Adrenal gland (tissue), 19 donors: ENCODE measurements at places on chromosomes 7 and 10.

GRCh38 chr10:93224005-93224779 lies 150.5 kb downstream of the CYP26A1 start:
- DNase-seq, result no peak

GRCh38 chr7:22061775-22062174 lies 116.1 kb upstream of the CDCA7L start:
- no peak for DNase-seq

GRCh38 chr7:74573512-74573911 lies 84.0 kb upstream of the GTF2I start:
- no peak for DNase-seq

GRCh38 chr10:44470784-44471183 lies 85.9 kb upstream of the CXCL12 start:
- DNase-seq, result no peak

DNA sequence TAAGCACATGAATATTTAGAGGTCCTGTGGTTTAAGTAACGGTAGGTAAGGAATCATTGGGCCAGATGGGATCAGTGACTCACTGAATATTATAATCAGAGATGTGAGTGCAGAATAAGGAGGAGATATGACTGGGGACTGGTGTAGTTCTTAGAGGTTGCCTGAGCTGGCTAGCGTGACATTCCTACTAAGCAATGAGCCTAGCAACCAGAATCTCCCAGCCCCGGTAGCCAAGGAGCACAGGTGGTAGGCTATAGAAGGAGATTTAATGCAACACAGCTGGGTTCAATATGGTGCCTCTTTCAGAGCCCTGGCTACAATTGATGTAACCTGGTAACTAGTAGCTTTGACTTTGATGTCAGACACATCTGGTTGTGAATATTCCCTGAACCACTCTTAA lies 641.6 kb downstream of the AUTS2 start:
- no peak for DNase-seq

DNA sequence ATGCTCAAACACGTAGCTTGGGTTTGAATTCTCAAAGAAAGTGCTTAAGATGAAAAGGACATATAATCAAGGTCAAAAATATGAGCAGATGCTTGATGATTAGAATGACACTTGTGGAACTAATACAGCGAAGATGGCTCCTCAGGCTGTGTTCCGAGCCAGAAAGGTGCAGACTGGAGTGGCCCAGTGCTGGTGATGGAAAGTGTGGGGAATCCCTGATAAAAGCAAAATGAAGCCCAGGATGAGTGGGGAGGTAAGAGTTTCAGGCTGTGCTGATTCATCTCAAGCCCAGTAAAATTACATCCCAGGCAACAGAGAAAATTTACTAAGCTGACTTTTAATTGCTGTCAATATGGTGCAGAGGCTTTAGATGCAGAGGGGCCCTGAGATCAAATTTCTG lies 77.8 kb upstream of the IKZF1 start:
- DNase-seq, result no peak

DNA sequence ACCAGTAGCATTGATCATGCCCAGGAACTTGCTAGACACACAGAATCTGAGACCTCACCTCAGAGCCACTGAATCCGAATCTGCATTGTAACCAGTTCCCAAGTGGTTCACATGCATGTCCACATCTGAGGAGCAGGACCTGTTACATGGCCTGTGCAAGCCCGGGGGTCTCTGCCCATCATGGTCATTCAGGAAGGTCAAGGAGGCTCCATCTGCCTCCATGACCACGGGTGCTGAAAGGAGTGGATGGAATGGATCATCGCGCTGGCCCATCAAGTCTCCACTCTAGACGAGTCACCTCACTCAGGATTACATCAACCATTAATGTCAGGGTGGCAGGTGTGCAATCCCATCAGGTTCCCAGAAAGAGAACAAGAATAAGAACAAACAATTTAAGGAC lies 85.8 kb upstream of the ADAM12 start:
- no peak for DNase-seq

- peak; percentile 74 for DNase-seq
Measured at GRCh38 chr7:5139998-5140397, 50.0 kb upstream of the WIPI2 start.

DNA sequence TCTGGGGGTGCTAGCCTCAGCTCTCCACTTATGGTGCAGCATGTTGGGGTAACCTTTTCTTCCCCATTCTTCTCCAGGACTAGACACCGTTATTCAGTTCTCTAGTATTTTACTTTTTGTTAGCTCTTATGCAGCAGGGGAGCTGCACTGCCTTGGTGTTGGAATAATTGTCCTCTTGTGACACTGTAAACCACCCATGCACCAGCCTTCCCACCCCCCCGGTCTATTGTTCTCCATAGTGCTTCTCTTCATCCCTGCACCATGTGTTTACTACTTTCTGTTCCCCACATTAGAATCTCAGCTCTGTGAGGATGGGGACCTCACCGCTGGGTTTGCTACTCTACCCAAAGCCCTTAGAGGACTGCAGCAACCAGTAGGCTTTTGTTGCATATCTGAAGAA lies 230.7 kb downstream of the RPS24 start:
- no peak for DNase-seq

DNA sequence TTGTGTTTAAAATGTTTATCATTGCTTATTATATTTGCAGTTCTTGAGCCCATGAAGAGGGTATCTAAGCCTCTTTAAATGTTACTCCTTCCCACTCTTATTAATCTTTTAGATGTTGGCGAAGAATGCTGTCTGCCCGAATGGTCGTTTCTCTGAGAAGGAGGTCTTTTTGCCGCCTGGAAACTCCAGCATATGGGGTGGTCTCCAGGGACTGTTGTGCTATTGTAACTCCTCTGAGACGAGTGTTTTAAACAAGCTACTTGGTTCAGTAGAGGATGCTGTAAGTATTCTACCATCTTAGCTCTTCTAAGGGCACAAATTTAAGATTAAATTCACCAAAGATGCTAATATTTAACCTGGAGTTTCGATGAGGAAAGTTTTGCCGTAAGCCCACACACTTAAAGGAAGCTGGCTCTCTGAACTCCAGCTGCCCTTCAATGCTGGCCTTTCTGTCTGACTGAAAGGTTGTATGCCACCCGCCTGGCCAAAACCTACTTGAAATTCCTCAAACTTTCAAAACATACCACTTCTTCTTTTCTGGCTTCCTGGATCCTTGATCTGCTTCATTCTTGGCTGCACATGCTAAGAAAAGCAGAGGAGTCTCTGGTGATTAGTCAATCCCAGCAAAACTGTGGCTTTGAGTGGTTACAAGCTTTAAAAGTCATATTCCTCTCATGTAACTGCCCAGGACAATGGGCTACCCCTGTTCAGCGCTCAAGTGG lies 74.7 kb downstream of the ABCA13 start:
- DNase-seq, result peak; percentile 23

GRCh38 chr10:120961795-120962755 lies 110.9 kb downstream of the WDR11 start:
- peak; percentile 75 for DNase-seq

- DNase-seq, result no peak
Measured at GRCh38 chr10:98366062-98366530, 48.9 kb downstream of the PYROXD2 start.

DNA sequence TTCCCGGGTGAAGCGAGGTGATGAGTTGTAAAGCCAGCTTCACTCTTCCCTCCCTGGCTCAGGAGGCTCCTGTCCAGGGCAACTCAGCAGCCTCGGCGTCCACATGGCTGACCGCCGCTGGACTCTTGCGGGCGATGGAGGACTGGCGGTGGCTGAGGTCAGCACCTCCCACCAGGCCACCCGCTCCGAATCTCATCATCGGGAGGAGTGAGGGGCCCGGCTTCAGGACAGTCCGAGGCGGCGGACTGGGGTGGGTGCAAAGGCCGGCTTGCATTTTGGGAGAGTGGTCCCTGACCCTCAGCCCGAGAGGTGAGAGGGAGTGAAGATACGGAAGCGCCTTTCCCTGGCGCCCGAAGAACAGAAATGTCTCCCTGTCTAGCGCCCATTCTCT lies 759 bp downstream of the DNAJB12 start:
- peak; percentile 48 for DNase-seq

DNA sequence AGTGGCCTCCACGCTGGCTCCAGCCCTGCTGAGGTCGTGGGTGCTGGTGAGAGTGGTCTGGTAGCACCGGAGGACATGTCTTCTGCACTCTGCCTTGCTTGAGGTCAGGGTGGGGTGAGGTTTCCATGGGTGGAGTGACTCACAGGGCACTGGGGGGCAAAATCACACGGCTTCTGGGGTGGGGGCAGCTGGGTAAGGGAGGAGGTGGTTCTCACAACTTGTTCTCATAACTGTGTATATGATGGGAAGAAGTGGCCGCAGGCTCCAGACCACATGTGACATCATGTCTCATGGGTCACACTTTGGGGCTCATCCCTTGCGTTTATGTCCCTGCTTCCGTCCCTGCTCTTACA lies 884 bp upstream of the PRF1 start:
- DNase-seq, result no peak

DNA sequence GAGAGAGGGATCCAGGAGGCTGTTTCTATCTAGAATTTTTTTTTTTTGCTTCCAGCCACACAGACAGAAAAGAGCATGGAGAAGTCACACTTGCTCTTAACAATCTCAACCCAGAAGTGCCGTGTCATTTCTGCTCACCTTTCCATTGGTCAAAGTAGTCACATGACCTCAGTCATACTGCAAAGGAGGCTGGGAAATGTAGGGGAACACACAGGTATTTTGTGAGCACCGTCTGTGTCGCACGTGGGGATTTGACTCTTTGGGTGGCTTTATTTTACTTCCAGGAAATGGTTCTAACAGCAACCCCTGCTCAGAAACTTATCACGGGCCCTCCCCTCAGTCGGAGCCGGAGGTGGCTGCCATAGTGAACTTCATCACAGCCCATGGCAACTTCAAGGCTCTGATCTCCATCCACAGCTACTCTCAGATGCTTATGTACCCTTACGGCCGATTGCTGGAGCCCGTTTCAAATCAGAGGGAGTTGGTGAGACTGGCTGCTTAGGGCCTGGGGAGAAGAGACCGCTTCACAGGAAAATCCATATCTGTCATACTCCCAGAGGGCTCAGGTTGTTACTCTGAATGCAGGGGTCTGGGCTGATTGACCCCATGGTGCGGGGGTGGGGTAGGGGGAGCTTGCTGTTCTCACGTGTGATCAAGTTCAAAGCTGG lies 13.1 kb upstream of the CPA1 start:
- no peak for DNase-seq

DNA sequence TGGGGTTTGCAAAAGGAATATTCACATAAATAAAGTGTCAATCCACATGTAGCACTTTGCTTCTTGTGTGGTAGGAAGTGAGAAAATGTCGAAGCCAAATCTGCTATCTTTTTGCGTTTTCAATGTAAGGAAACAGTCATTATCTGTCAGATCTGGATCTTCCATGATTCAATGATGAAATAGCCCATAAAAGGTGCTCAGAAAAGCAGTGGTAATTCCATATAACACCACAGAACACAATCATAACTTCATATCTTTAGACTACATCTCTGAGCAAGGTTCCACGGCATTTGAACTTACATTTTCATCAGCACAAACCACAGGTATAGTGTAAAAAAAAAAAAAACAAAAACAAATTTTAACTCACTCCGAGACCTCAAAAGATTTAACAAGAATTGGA lies 39.9 kb upstream of the EGR2 start:
- DNase-seq, result no peak

DNA sequence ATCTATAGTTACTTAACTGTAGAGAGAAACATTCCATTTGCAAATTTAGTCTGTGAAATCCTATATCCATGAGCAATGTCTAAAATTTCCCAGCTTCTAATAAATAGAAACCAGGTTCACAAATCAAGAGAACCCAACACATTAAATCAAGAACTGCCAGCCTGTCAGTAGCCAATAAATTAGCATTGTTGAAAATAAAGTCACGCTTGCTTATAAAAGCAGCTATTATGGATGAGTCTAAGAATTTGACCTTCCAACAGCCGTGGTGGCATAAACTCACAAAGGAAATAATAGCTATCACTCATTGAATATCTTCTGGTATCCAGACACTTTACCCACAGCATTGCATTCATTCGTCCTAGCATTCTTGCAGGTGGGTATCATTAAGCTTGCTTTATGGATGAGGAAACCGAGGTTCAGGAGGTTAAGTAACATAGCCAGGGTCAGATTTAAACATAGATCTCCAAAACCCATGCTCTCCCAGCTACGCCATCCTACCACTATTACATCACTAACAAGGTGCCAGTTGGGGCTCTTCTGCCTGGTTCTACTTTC lies 260.1 kb upstream of the YAE1 start:
- DNase-seq, result no peak

DNA sequence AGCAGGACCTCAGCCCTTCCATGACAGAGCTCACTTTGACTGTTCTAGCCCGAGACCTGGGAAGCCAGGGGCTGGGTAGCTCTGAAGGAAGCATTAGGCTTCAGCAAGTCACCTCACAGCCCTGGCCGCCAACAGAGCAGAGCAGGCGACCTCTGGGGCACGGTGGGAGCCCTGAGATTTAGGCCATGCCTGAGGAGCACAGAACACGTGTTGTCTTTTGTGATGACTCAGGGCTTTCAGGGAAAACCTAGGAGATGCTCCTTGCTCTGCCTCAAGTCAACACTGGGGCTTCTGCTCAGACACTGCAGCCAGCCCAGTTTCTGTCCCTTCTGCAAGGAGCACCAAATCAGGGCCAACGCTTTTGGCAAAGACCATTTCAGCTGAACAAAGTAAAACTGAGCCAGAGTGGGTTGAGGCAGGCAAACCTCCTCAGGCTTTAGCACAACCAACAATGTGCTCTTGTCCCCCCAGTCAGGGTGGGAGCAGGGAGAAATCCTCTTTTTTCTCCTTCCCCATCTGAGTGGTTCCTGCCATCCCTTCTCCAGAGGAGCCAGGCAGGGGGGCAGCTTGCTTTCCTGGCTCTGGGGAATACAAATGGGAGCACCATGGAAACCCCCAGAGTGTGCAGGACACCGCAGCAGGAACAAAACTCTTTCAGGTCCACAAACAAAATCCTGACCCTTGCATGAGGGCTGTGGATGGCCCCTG lies 14.4 kb downstream of the CAMK2G start:
- DNase-seq, result no peak
